Pons (tissue), 1 donor: ENCODE measurements at places on chromosomes 4 and X.

DNA sequence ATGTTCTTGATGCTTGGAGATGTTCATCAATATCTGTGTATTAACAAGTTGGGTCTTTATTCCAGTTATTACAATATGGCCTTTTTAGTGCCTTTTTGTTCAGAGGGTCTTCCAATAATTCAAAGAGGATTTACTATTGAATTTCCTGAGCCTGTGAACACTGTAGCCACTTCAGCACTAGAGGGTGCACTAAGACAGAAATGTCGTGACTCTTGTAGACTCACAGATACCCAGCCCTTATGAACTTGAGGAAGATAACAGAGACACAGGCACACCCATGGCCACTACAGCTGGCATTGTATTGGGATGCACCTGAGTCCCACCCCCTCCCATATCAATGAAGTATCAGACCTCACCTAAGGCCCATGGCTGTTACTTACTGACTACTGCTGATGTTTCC, 54.4 kb upstream of the ACTRT1 start:
- DNase-seq: peak; percentile 1

GRCh38 chr4:79869597-79870237, 203.3 kb downstream of the ANTXR2 start:
- no peak for DNase-seq

DNA sequence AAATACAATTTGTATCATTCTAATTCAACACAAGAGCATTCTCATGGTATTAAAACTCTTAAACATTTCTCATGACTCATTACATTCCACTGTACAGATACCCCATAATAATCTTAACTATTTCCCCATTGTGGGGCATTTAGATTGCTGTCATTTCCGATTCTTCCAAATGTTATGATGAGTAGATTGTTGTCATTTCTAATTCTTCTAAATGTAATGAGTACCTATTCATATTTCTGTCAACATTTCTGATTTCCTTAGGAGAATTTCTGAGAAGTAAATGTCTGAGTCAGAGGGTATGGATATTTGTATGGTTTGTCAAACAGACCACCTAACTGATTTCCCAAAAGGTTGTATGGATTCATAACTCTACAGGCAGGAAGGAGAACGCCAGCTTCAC, 8.3 kb downstream of the S100G start:
- no peak for DNase-seq

GRCh38 chrX:135651647-135652295, 61.7 kb upstream of the CT45A1 start:
- DNase-seq: no peak

GRCh38 chrX:108732630-108733321, 3.6 kb downstream of the IRS4 start:
- no peak for DNase-seq

GRCh38 chr4:188714501-188714900, 575.3 kb downstream of the TRIML1 start:
- no peak for DNase-seq

GRCh38 chr4:86181585-86181984, 178.3 kb downstream of the MAPK10 start:
- DNase-seq: no peak

GRCh38 chr4:52750819-52751486, at the start of gene ERVMER34-1:
ERVMER34-1 (minus strand) TSS chr4:52751425; CDS start chr4:52745520, 5,905 bp downstream.
- DNase-seq: no peak

GRCh38 chr4:185847352-185848097, 35.5 kb upstream of the SORBS2 start:
- DNase-seq: no peak

GRCh38 chr4:25750874-25751273, 95.2 kb downstream of the SLC34A2 start:
- no peak for DNase-seq

GRCh38 chr4:139685180-139685579, 19.6 kb downstream of the MGST2 start:
- DNase-seq: no peak

- no peak for DNase-seq
These were observed 214.5 kb downstream of the NAF1 start for GRCh38 chr4:162952232-162952631.

DNA sequence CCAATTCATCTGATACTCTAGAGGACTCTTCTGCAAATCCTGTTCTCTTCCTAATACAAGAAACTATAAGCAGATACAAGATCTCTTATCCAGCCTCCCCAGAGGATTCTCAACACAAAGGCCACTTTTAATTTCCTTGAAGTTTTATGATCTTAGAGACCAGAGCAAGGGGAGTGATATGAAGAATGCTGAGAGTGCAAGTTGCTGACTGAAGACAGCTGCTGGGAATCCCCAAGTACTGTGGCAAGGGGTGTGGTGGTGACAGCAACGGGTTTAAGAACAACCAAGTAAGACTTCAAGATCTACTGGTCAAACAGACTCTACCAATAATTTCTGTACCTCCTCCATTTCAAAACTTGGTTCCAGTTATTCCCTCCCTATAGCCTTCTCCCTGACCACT, 7.0 kb downstream of the AMMECR1 start:
- no peak for DNase-seq

DNA sequence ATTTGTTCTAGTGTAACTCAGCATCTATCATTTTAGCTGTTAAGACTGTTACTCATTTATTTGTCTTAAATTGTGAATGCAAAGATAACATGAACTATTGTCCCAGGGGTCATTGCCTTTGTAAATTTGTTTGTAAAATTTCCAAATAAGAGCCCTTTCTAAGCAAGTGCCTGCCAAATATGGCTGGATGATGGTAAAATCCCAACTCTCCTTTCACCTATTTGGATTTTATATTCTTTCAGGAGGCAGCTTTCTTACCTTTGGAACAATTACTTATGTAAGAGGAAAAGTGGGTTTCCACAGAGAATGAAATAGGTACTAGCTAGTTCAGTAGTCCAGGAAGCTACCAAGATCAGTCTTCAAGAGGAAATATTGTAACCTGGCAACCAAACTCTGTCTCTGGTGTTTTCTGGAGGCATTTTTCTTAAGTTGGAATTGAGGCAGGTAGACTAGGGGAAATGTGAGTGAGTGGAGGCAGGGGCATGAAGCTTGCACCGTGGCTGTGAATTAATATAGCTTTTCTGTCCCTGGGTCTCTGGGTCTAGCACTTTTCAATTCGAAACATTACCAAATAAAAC, 363.0 kb upstream of the ZCCHC13 start:
- no peak for DNase-seq

- no peak for DNase-seq
These were observed 133.5 kb downstream of the FAM47B start for GRCh38 chrX:35076061-35076460.

DNA sequence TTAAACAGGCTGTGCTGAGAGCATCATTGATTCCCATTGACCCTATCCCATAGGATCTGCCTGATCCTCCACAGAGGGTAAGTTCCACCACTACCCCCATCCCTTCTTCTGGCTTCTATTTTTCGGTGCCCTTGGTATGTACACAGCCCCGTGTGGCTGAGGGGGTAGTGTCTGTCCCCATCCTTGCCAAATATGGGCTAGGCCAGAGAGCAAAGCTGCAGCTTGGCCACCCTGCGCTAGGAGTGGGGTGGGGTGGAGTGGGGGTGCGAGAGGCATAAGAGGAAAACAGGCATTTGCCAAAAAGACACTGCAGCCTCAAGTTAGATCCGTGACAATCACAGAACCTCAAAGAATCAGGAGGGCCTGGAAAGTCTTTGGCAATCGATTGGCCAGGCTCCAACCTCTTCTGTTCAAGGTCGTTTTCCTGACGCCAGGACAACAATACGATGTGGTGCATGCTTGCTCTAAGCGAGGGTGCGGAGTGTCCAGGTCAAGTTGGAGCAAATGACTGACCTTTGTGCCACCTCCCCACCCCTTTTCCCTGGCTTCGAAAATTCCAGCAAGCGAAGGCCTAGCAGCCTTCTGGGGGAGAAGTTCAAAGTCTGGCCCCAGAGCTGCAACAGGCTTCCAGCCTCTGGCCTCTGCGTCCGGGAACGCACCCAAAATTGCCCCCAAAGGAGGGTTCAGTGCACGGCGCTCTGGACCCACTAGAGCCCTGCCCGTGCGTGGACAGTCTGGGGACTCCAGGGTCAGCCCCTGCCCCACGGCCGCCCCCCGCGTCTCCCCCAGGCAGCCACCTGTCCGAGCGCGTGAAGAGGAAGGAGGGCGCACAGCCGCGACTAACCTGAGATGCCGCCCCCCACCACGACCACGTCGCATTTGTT, 598 bp downstream of the MAOB start:
- DNase-seq: no peak

DNA sequence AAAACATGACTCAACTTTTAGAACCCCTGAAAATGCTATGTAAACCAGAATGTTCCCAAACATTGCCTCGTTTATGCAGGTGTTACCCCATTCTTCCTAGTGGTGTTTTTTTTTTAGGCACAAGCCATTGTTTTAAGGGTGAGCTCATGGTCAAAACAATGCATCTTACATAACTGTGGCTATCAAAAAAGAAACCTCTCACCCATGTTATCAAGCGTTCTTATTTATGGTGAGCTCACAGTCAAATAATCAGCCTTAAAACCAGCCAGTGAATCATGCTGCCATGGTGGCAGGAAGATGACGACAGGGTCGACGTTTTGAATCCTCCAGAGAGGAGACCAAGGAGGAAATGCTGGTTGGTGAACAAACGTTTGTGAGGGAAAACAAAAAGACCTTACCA, 195.2 kb downstream of the KDR start:
- peak; percentile 17 for DNase-seq

- peak; percentile 25 for DNase-seq
These were observed 337.7 kb upstream of the CTSO start for GRCh38 chr4:156291317-156291716.

- no peak for DNase-seq
These were observed 20.7 kb downstream of the RAB40AL start for GRCh38 chrX:102957751-102958150.

- DNase-seq: no peak
These were observed 197.2 kb downstream of the CBR4 start for GRCh38 chr4:168812806-168813205.

DNA sequence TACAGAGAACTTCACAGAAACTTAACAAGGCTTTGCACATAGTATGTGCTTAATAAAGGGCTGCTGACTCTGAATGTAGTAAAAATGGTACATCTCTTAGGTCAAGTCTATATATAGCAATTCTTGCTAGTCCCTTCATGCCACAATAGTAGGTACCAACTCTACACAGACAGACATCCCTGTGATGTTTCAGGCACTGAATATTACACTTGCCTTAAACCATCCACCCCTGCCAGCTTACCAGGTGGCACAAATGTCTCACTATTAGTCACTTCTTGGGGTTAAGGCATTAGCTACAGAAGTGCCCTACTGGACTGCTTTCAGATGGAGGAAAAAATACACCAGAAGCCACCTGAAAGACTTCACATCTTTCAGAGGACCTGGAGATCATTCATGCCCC, 86.3 kb upstream of the CITED1 start:
- no peak for DNase-seq

- peak; percentile 2 for DNase-seq
These were observed at the start of gene XK for GRCh38 chrX:37685381-37686359. XK (plus strand) TSS chrX:37685791; CDS start chrX:37685962, 171 bp downstream.

DNA sequence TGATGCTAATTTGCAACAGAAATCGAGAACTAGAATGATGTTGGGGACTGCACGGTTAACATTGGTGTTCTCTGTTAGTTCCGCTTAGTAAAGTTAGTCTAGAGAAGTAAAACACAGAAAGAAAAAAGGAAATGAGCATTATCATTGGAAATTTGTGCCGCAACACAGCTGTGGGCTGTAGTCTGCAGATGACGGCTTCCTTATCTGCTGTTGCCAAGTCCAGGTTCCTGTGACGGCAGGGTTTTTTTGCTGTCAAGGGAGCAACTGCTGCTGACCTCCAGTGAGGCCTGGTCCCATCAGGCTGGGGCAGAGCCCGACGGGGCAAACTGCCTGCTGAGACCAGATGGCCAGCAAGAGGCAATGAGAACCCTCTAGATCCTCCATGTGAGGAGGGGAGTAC, 38.9 kb upstream of the PHEX start:
- peak; percentile 39 for DNase-seq

DNA sequence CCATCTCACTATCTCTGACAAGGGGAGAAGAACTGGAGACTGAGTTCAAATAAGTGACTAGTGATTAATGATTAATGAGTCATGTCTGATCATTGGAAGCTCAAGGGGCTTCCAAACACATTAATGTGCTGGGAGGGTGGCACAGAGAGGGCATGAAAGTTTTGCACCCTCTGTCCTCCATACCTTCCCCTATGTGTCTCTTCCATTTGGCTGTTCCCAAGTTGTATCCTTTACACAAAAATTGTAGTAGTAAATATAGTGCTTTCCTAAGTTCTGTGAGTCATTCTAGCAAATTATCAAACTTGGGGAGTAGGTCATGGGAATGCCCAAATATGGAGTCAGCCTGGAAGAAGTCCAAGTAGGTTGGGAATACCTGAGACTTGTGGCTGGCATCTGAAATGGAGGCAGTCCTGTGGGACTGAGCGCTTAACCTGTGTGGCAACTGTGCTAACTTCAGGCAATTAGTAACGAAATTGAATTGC, 4.1 kb upstream of the FAM200B start:
- no peak for DNase-seq

- DNase-seq: no peak
These were observed 1.2 kb downstream of the TMSB4X start for GRCh38 chrX:12975991-12976558.

DNA sequence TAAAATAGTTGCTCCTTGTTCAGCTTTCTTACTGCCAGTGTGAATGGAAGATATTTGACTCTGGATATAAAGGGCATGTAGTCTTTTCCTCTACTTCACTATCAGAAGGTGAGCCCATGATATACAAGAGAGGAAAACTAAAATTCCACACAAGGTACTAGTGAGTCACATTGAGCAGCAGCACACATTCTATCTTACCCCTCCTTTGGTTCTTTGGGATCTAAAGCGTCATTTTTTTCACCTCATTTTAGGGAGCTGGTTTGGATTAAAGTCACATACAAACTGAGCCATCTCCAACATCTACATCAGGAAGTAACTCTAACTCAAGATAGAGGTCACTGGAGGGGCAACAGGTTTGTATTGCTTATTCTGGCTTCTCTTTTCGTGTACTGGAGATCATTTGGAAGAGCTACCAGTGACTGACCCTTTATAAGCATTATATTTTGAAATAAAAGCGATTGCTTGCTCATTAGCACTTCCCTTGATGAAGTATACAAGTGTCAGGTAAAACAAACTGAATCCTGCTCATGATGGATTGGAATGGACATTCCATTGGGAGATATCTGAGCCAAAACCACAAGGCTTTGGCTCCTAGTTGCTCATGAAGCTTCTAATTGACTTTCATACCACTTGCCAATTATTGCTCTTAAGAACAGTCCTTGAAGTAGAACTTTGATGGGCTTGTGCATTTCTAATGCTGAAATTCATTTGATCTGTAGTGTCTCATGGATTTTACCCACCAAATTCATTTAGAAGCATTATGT, 124.1 kb downstream of the SPCS3 start:
- DNase-seq: no peak
